Transverse colon (tissue), 4 donors: ENCODE measurements at places on chromosomes 11 and 22. TPM values are rescaled to one million over a fixed set of nuclear protein-coding genes. Genes with fewer than 3 reads are reported as not detected.

The TAF6L gene
- 24.6 TPM for total RNA-seq

The C11orf91 gene
- not detected for total RNA-seq

The ZNF214 gene
- 2.4 TPM for total RNA-seq

The MOV10L1 gene
- not detected for total RNA-seq

The HIKESHI gene
- total RNA-seq = 18.0 TPM

The CLP1 gene
- total RNA-seq = 10.0 TPM

The TRIM49D2 gene
- total RNA-seq = not detected

The MAJIN gene
- total RNA-seq = not detected

The HEPN1 gene
- not detected for total RNA-seq
